SK-N-SH treated with all-trans-retinoic acid at 6 μM for 48 hours (cell line): ENCODE measurements at places on chromosomes 16 and 17.
A peak's percentile ranks its signal among the peaks of the same experiment; 100 is the strongest.

- no peak for ATAC-seq
Measured at GRCh38 chr16:20409398-20410120, at the start of gene ACSM5. Gene ACSM5, plus strand, starts transcription at chr16:20409534. Its CDS starts 1,951 bp downstream, at chr16:20411485.

DNA sequence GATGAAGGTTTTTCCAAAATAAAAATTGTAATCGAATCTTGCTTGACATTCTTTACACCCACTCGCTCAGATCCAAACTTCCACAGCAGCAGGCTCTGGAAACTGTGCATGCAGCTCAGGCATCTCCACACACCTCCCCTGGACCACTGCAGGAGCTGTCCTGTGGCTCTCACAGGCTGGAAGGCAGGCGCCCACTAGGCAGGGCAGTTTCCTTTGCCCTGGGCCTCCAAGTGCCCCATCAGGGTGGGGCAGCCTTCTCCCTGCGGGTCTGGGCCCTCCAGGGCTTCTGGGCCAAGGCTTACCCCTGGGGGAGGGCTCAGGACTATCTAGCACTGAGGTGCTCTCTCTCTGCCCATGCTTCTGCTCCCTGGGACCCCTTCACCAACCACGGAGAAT lies 114.5 kb upstream of the RPL38 start:
- ATAC-seq = no peak

GRCh38 chr17:70563281-70563820 lies 394.0 kb downstream of the KCNJ2 start:
- ATAC-seq = peak; percentile 61

DNA sequence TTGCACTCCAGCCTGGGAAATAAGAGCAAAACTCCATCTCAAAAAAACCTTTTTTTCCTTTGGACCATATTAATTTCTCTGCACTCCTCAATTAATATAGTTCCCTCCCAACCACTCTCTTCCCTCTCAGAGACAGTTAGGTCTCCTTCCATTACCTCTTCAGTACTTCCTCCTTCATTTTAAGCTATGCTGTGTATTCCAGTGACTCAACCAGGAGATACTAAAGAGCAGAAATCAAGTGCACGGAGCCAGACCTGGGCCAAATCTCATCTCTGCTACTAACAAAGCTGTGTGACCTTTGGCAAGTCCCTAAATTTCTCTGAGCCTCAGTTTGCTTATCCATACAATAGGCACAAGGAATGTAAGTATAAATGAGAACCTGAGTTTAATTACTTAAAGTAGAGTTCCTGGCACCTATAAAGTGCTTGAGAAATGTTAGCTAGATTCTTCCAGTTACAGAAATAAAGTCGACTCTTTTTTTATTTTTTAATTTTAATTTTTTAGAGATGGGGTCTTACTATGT lies 8.5 kb downstream of the PECAM1 start:
- no peak for ATAC-seq

DNA sequence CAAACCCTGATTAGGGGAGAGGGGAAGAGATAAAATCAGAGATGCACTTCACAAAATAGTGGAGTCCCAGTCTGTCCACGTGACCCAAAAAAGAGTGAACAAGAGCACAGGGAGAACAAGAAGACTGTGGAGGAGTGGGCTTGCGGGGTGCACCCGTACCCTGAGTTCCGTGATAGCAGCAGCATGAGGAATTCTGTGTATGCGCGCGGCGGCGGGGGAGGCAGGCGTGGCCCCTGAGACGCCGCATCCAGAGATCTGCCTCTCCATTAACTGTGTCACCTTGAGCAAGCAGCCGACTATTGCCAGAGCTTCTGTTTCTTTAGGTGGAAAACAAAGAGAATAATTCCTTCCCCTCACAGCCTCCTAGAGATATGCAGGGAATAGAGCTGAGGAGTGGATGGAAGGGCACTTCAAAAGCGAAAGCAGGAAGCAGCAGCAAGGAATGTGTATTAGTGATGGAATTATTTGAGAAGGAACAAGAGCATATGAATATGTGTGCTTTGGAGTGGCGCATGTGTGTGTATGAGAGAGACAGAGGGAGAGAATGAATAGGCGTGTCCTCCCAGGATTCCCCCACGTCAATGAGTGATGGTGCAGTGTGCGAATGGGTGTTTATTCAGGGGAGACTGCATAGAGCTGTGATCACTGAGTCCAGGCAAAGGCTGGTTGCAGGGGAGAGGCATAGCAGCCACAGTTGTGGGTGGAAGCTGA lies 10.4 kb upstream of the SOX9 start:
- peak; percentile 34; the same call in 2 of the 3 replicates for ATAC-seq

GRCh38 chr16:622920-623280 lies 7.9 kb upstream of the WFIKKN1 start:
- no peak for ATAC-seq

GRCh38 chr17:19343671-19344151 lies 18.8 kb downstream of the B9D1 start:
- ATAC-seq = no peak

DNA sequence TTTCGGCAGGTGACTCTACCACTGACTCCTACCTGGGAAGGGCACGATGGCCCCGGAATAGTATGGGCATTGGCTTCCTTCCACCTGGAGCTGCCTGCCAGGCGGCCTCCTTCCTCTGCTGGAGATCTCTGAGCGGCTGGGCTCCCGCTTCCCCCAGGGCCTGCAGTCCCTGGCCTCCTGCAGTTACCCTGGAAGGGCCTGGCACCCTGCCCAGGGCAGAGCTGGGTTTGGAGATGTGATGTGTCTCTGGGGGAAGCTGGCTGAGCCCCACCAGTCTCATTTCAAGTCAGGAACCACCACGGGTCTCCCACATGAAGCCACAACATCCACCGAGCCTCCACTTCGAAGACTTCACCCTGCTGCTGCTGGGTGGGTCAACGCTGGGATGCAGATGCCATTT lies 97.9 kb downstream of the IRF8 start:
- ATAC-seq = no peak
